ENCODE measurements at places on chromosomes 2 and 18. TPM values are rescaled to one million over a fixed set of nuclear protein-coding genes. Genes with fewer than 3 reads are reported as not detected.

- H3K27me3 ChIP-seq = no peaks in the 10 kb centered on the region
- no peak for DNase-seq
- H3K27ac ChIP-seq = no peak overlapping the region
- H3K36me3 ChIP-seq = peaks cover 6% of the 10 kb centered on the region
Observed at GRCh38 chr2:241445426-241445825, 63.0 kb downstream of the STK25 start.

DNA sequence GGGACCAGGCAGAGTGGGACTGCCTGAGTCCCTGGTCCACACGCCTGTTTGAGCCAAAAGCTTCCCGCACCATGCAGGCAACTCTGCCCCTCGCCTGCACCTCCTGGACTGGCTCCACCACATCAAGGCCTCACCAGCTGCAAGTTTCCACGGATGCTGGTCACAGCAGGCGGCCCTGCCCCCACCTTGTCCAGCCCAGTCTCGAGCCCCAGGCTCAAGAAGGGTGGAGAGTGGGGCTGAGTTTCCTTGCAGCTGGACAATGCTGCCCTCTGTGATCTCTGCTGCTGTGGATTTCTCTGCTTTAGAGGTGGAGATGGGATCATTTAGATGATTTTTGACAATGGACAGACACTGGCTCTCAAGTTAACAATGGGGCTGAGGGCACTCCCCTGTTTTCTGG is 74.9 kb downstream of the MTCL1 start:
- peaks cover 6% of the 10 kb centered on the region for H3K36me3 ChIP-seq
- no peaks in the 10 kb centered on the region for H3K4me1 ChIP-seq
- no peak overlapping the region for H3K27ac ChIP-seq
- no peak for DNase-seq
- no peak overlapping the region for H3K4me3 ChIP-seq
- H3K27me3 ChIP-seq = no peaks in the 10 kb centered on the region

DNA sequence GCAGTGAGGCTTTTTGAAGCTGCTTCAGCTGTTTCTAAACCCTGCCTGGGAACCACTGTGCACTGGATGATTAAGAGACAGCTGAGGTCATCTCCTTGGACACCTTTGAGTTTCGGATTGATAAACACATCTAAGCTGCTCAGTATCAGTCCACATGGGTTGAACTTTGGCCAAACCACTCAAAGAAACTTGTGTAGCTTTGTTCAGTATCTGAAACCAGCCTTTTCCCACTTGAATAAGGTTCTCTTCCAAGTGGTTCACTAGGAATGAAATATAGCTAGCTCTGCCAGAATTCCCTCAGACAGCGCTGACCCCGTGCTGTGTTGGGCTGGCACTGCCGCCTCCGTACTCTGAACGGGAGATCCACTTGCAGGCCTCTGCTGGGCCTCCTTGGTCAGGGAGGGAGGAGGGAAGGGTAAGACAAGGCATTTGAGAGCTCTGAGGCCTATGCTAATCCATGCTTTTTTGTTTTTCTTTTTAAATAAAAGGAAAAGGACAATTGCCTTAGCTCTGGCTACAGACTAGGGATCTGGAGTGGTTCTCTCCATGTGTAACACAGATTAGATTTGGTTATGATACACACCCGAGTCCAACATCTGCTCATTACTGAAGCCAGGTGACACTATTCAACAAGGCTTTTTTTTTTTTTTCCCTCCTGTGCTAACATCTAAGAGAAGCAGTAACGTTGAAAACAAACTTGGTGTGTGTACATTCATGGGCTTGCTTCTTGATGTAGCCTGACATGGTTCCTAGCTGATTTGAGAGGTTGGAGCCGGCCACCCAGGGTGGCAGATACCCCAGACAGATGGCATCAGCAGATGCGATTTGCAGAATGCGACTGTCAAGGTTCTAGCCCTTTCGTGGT is 67.7 kb downstream of the NCK2 start:
- no peaks in the 10 kb centered on the region for H3K27me3 ChIP-seq
- no peak overlapping the region for H3K27ac ChIP-seq
- peaks cover 8% of the 10 kb centered on the region for H3K4me1 ChIP-seq

DNA sequence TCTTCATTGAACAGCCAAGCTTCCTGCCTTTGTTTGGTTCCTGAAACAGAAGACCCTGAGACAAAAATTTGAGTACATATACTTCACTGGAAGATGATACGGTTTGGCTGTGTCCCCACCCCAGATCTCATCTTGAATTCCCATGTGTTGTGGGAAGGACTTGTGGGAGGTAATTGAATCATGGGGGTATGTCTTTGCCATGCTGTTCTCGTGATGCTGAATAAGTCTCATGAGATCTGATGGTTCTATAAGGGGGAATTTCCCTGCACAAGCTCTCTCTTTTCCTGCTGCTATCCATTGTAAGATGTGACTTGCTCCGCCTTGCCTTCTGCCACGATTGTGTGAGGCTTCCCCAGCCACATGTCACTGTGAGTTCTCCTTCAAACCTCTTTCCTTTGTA is 76.5 kb downstream of the BABAM2 start:
- DNase-seq = no peak
- no peak overlapping the region for H3K27ac ChIP-seq
- H3K4me3 ChIP-seq = no peak overlapping the region

EPB41L3 gene
- 14.3 TPM for total RNA-seq

INPP5D gene
- 13.1 TPM for total RNA-seq

SLC66A3 gene
- total RNA-seq = 13.3 TPM

GRB14 gene
- total RNA-seq = 7.6 TPM

DSC3 gene
- total RNA-seq = 0.61 TPM

DNA sequence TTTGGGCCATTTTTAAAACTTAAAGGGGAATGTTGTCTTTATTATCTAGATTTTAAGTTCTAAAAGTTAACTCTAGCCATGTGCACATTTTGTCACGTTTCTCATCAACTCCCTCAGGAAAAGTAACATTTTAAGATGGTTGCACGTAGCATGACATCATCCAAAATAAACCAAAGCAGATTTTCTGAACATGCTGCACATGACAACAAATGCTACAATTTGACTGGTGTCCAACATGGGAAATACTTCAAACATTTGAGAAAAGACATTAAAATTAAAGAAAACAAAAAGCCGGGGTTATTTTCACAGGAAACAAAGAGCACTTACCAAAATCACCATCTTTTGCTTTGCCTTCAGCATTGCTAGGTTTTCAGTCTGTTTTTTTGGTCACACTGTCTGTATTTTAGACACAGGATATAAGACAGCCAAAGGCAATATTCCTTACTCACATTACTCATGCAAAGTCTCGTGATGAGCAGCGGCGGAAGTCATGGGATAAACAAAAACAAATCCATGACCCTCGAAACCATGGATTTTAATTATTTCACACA is 51.3 kb upstream of the RND3 start:
- no peak overlapping the region for H3K4me3 ChIP-seq
- H3K36me3 ChIP-seq = peaks cover 19% of the 10 kb centered on the region
- H3K4me1 ChIP-seq = no peaks in the 10 kb centered on the region
- DNase-seq = no peak
- no peaks in the 10 kb centered on the region for H3K27me3 ChIP-seq

DNA sequence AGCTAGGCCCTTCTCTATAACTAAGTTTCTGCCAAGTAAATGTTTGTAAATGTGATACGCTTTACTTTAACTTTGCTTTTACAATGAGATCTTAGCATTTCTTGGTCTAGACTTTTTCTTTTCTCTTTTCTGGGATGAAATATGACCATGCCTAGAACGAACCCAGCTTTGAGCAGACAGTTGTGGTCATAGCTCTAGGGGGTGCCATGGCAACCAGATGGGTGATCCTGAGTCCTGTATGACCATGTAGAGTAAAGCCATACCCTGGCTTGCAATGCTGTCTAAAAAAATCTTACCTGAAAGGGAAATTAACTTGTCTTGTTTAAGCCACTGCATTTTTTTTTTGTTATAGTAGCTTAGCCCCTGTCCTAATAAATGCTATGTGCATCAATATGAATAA is 956.3 kb downstream of the SLC4A3 start:
- no peak overlapping the region for H3K4me3 ChIP-seq
- no peaks in the 10 kb centered on the region for H3K27me3 ChIP-seq
- no peaks in the 10 kb centered on the region for H3K36me3 ChIP-seq
- no peaks in the 10 kb centered on the region for H3K4me1 ChIP-seq
- H3K27ac ChIP-seq = no peak overlapping the region

- no peak for DNase-seq
- H3K4me1 ChIP-seq = no peaks in the 10 kb centered on the region
- H3K27ac ChIP-seq = no peak overlapping the region
- no peak overlapping the region for H3K4me3 ChIP-seq
- no peaks in the 10 kb centered on the region for H3K36me3 ChIP-seq
Observed at GRCh38 chr2:217905395-217905794, 97.4 kb downstream of the TNS1 start.

- H3K36me3 ChIP-seq = no peaks in the 10 kb centered on the region
- no peak overlapping the region for H3K27ac ChIP-seq
- no peaks in the 10 kb centered on the region for H3K27me3 ChIP-seq
- no peak overlapping the region for H3K4me3 ChIP-seq
- DNase-seq = no peak
Observed at GRCh38 chr2:161139098-161139987, 20.9 kb upstream of the TANK start.

DNA sequence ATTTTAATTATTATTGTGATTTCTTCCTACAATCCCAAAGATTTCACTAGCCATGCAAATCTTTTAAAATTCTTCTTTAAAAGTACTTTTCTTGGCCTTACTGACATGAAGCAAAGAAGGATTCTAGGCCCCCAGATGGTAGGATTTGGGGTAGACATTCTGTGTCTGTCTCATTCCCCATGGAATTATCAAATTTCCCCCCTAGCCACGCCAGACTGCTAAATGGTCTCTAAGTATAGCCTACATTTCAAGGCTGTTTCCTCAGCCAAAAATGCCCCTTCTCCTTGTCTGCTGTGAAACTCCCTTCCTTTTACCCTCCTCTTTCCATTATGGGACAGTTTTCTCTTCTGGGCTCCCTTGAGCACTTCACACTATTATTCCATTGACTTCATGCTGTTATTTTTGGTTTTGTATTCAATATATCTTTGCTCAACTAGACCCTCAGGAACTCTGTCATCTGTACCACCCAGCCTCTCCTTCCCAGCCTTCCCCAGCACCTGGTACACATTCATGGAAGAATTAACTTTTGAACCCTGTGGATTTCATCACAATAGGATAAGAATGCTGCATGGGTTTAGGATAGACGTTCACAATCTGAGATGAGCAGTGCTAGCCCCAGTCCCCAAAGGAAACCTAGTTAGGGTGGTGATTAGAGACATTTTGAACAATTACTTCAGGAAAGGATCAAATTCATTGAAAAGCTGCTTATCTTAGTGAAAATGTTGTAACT is 21.5 kb upstream of the CYP1B1 start:
- H3K4me1 ChIP-seq = peaks cover 14% of the 10 kb centered on the region
- 0 out of 2 replicates have a peak, but pooled peaks cover under 1% of the 10 kb centered on the region for H3K36me3 ChIP-seq
- no peak for DNase-seq

NIFK gene
- 180 TPM for total RNA-seq

Data from H9 (cell line).